Activated CD4-positive, CD25-positive, alpha-beta regulatory T cell (primary cell): ENCODE measurements at places on chromosomes 2 and 18.

GRCh38 chr18:80194874-80195570, 52.3 kb downstream of the PARD6G start:
- DNase-seq: no peak

GRCh38 chr2:201759567-201759966, 21.2 kb downstream of the ALS2 start:
- DNase-seq: no peak

DNA sequence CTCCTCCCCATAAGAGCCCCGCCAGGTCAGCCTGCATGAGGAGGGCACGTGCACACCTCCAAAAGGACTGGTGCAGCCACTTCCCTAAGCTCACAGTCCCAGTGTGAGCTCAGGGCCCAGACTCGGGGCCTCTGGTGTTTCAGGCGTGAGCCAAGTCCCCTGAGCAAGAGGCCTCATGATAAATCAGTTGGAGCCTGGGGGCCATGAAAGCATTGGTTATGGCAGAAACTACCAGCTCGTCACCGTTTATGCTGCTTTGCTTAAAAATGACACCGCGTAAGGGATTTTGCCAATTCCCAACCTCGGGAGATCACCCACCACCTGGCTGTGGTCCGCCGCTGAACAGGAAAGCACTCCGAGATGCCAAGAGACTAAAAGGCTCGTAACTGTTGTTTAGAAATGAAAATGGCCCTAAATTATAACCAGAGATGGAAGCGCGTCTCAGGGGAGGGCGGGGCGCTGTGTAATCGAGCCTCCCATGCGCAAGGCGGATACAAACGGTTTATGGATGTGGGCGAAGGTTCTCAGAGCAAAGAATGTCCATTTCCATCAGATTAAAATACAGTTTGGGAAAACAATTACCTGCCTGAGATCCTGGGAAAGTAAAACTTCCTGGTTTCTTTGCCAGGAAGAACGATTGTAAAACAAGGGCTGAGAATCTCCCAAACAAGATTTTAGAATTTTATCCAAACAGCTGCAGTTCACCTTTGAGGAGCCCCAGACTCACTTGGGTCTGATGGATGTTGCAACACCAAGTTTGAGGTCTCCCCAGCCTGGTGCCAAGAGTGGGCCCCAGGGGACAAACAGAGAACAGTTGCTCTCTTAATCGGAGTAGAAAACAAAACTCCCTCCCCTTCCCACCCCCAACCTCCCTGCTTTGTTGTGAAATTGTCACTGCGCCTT, 141.4 kb downstream of the BCL2 start:
- DNase-seq: no peak

DNA sequence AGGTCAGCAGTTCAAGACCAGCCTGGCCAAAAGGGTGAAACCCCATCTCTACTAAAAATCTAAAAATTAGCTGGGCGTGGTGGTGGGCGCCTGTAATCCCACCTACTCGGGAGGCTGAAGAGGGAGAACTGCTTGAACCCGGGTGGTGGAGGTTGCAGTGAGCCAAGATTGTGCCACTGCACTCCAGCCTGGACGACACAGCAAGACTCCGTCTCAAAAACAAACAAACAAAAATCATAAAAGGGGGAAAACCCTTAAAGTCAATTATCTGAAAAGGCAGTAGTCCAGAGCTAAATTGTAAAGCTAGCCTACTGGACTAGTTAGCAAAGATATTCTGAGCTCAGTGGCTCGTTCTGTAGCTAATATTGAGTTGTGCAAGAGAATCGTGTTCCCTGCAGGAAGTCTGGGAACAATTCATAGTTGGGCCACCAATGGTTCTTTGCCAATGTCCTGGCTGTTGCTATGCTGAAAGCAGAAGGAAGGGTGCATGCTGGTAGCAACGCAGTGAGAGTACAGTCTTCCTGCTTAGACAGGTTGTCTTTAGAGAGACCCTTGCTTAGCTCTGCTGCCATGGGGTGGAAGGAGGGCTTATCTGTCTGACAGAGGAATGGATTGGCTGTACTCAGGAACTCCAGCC, 4.3 kb downstream of the TGOLN2 start:
- no peak for DNase-seq

GRCh38 chr2:234425639-234426603, 71.0 kb downstream of the ARL4C start:
- no peak for DNase-seq

DNA sequence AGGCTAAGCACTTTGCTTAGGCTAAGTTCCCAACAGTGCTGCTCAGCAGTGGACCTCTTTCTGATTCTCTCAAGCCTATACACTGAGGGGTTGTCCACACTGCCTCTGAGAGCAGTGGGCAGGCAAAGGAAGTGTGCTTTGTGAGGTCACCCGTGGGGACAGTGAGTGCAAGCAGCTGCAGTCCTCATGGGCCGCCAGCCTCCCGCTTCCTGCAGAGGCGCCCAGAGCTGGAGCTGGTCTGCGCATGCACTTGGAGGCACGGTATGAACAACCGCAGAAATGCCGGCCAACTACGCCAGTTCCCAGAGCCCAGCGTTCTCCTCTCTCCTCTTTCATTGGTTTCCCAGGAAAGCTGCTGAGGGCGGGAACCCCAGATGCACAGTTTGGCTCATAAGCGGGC, 149.5 kb upstream of the DLX2 start:
- DNase-seq: no peak

DNA sequence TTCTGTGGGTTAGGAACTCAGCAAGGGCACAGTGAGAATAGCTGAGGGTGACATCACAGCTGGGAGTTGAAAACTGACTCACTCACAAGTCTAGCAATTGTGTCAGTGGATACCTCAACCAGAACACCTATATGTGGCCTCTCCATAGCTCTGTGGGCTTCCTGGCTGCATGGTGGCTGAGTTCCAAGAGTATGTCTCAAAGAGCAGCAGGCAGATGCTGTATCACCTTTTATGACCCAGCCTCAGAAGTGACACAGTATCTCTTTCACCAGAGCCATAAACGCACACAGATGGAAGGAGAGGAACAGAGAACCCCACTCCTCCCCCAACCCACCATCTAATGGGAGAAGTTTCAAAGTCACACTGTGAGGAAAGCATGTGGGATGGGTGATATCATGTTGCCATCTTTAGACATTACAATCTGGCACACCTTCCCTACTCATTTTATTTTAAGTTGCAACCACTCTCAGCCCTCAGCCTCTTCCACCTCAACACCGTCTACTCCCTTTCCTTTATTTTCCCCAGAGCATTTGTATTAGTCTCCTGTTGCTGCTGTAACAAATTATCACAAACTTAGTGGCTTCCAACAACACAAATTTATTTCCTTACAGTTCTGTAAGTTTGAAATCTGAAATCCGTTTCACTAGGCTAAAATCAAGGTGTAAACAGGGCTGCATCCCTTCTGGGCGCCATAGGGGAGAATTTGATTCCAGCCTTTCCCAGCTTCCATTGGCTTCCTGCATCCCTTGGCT, 134.6 kb upstream of the SPATS2L start:
- no peak for DNase-seq
